Caco-2 (cell line): ENCODE measurements at places on chromosomes 16 and 17. TPM values are rescaled to one million over a fixed set of nuclear protein-coding genes. Genes with fewer than 3 reads are reported as not detected.

KRTAP9-3 gene
- total RNA-seq: not detected in 2 replicates

KRT24 gene
- total RNA-seq: 0.16 TPM in 1 of 2 replicates, not detected in the other

FADS6 gene
- total RNA-seq: 2.6 and 3.1 TPM in 2 replicates

COX6A2 gene
- total RNA-seq: not detected in 2 replicates

ZFP3 gene
- 3.6 and 3.7 TPM in 2 replicates for total RNA-seq

GAS7 gene
- 0.23 and 0.34 TPM in 2 replicates for total RNA-seq
